ENCODE measurements at places on chromosomes 5 and 9.

- DNase-seq, result no peak
Observed at GRCh38 chr5:133985540-133986180, 17.2 kb upstream of the C5orf15 start.

- DNase-seq, result no peak
Observed at GRCh38 chr5:93807846-93808245, 66.4 kb upstream of the POU5F2 start.

GRCh38 chr5:127564002-127564769 lies 46.7 kb downstream of the PRRC1 start:
- DNase-seq, result peak; percentile 21

GRCh38 chr5:84634256-84634655 lies 249.6 kb upstream of the EDIL3 start:
- no peak for DNase-seq

DNA sequence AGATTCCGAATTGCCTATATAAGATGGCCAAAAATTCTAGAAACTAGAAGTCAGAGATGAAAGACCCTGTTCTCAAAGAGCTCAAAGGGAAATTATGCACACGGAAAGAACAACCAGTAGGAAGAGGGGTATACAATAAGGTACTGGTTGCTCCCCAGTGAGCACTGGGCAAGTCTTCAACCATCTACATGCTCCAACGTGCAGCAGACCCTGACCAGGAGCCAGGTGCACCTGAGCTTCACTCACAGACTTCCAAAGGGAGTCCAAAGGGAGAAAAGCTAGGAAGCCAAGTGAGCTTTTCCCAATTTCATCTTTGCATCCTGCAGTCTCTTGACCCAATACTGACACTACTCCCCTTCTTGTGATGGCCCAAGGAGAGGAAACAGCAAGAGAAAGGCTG lies 3.9 kb downstream of the REEP5 start:
- DNase-seq, result no peak

- no peak for DNase-seq
Observed at GRCh38 chr9:105144076-105144475, 100.4 kb upstream of the SLC44A1 start.

GRCh38 chr5:178106556-178107239 lies 6.6 kb upstream of the N4BP3 start:
- no peak for DNase-seq
